GM12878 (cell line): ENCODE measurements at places on chromosomes 3 and 15.

- DNase-seq = no peak
Observed at GRCh38 chr3:188361888-188362287, 207.9 kb downstream of the LPP start.

GRCh38 chr3:38029400-38030125, at the start of gene PLCD1:
PLCD1 (minus strand) TSS chr3:38029642; CDS start chr3:38029539, 103 bp downstream.
- DNase-seq = no peak

- no peak for DNase-seq
Observed at GRCh38 chr3:191500892-191501291, 39.9 kb downstream of the PYDC2 start.

- no peak for DNase-seq
Observed at GRCh38 chr15:92891533-92892200, 8.5 kb upstream of the CHD2 start.

GRCh38 chr15:101156509-101157159, 95.2 kb downstream of the CHSY1 start:
- peak; percentile 84 for DNase-seq

- DNase-seq = no peak
Observed at GRCh38 chr3:157669416-157669815, 166.2 kb upstream of the VEPH1 start.

DNA sequence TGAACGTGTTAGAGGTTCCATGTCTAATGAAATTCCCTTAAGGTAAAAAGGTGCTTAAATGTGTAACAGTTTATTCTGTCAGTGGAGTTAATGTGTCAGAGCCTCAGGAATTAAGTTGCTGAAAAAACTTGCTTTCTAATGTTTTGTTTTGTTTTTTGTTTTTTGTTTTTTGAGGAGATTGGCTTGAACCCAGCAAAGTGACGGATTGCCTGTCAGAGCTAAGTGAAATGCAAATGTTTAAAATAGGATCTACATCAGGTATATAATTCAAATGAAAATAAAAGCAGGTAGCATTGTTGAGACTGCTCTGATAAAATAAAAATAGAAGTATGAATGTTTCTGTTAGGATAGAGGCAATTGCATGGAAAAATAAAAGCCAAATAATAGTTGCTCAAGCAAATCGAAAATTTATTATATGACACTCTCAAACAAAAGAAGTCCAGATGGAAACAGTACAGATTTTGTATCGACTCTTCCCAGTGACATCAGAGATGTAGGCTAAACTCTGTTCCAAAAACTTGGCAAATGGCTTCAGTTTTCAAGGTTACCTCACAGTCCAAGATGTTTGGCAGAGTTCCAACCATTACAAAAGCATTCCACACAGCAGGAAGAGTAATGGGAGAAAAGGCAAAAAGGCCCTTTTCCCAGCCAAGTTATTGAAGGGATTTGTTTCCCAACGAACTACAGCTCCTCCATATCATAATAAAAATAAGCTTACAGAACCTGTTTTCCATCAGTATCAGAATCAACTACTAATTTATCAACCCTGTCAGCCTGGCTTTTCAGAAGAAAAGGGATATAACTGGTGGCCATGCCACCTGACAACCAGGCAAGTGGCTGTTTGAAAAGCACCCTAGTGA, 291.0 kb downstream of the TBL1XR1 start:
- DNase-seq = no peak

- DNase-seq = no peak
Observed at GRCh38 chr3:99562138-99562537, 76.3 kb upstream of the COL8A1 start.

DNA sequence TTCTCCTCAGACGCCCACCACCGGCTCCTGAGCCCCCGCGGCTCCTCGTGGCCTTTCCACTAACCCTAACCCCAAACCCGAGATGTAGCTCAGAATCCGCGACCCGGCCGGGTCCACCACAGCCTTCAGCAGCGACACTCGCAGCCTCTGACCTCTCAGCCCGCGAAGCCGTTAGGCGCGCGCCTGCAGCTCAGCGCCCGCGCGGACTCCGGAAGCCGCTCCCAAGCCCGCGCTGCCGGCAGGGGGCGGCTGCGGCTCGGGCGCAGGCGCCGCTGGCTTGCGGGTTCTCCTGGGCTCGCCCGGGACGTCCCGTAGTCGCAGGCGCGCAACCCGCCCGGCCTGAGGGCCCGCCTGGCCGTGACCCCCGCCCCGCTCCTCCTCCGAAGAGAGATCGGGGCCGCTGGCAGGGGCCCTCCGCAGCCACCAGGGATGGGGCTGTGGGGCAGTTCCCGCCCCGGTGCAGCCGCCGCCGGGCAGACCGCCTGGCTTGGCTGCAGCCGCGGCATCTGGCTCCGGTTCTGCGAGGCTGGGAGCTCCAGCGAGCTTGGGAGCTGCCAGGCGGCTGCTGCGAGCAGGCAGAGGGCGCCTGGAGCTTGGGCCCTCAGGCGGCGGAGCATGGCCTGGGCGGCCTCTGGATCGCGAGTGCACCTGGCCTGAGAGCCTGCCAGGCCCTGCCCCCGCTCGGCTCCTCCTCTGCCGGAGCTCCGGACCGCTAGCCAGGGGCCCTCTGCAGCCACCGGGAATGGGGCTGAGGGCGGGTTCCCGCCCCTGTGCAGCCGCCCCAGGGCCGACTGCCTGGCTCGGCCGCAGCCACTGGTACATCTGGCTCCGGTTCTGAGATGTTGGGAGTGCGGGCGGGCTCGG, 120.7 kb downstream of the LMLN start:
- no peak for DNase-seq

- no peak for DNase-seq
Observed at GRCh38 chr15:40267670-40268069, 15.2 kb downstream of the ANKRD63 start.

GRCh38 chr3:53809267-53809666, 37.0 kb downstream of the CHDH start:
- no peak for DNase-seq

DNA sequence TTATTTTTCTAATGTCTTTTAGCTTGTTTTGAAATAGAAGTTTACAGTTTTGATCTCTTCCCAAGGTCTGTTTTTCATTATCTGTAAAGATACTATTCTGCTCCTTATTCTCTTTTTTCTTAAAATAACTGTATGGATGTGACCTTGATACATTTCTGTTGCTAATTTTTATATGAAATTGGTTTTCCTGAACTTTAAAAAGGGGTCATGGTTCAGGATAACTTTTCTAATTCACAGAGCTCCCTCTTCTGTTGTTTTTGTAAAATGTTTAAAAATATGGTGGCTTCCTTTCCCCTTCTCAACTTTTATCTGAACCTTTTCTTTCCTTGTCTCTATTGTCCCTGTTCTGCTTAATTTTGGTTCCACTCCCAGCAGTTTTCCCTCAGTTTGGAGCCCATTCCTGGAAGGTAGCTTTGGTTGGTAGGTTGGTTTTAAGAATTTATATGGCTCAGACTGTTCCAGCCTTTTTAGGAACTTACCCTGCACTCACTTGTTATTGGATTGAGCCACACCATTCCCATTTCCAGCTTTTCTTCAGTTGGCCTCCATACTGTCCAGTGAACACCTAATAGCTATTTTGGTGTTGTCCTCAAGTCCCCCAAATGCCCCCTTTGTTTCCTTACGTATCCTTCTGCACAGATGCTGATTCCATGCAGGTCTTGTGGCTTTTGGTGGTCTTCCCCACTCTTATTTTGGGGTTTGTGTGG, 70.3 kb downstream of the SLMAP start:
- DNase-seq = no peak

GRCh38 chr15:61861962-61862361, 198.3 kb downstream of the VPS13C start:
- DNase-seq = no peak

- DNase-seq = no peak
Observed at GRCh38 chr3:45140141-45140769, 5.9 kb downstream of the CDCP1 start.

DNA sequence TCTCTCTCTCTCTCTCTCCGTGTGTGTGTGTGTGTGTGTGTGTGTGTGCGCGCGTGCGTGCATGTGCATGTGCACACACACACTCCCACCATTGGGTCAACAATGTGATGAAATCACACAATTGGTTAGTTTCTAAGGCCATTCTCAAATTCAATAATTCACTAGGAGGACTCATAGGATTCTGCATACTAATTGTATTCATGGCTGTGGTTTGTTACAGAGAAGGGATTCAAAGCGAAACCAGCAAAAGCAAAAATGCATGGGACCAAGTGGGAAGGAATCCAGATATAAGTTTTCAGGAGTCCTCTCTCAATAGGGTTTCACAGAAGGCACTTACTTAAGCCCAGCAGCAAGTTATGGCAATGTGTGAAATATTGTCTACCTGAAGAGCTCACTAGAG, 515.0 kb downstream of the PYDC2 start:
- DNase-seq = no peak

DNA sequence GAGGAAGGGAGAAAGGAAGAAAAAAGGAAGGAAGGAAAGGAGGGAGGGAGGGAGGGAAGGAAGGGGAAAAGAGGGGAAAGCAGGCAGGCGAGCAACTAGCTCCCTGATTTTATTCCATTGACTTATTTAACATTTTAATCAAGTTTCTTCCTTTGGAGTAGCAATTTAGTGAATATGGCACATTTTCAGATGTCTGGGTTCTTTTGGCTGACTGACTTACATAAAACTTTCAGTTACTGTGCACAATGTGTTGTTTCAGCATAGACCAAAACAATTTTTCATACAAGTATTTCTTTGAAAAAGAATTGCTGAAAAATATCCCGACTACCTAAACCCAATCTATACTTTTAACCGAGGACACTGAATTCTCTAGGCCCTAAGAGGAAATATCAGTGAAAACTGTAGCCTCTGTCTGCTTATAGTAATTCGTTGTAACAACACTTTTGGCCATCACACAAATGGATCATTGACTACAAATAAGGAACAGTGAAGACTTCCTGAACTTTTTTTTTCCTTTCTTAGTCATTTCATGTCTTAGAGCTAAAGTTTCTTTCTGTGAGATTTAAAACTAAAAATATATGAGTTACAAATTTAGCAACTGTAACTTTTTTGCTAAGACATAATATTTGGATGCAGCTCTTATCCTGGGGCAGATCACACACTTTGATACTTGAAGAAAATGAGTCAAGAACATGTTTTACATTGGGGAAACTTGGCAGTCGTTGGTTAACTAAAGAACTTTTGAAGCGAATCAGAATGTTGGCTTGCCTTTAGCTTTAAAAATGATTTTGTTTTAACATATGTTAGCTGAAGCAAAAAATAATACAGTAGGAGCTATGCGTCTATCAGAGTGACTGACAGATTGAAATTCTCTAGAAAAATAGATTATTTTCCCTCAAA, 79.6 kb downstream of the SOX2 start:
- DNase-seq = no peak

- DNase-seq = no peak
Observed at GRCh38 chr15:48467801-48468200, 136.6 kb downstream of the DUT start.

DNA sequence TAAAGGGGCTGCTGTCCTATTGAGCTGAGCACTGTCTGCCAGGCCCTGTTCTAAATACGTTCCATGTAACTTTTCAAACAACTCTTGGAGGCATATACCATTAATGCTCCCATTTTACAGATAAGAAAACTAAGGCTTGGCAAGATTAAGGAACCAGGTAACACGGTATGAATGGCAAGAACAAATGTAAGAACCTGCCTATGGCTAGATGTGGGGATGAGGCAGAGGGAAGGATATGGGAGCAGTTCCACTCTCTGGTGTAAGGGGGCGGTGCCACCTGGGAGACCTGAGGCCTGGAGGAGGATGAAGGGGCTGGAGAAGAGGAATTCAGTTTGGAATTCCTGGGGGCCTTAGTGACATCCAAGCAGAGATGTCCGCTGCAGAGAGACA, 3.8 kb upstream of the LMAN1L start:
- DNase-seq = no peak

- DNase-seq = no peak
Observed at GRCh38 chr3:25856902-25857518, 67.1 kb downstream of the OXSM start.

DNA sequence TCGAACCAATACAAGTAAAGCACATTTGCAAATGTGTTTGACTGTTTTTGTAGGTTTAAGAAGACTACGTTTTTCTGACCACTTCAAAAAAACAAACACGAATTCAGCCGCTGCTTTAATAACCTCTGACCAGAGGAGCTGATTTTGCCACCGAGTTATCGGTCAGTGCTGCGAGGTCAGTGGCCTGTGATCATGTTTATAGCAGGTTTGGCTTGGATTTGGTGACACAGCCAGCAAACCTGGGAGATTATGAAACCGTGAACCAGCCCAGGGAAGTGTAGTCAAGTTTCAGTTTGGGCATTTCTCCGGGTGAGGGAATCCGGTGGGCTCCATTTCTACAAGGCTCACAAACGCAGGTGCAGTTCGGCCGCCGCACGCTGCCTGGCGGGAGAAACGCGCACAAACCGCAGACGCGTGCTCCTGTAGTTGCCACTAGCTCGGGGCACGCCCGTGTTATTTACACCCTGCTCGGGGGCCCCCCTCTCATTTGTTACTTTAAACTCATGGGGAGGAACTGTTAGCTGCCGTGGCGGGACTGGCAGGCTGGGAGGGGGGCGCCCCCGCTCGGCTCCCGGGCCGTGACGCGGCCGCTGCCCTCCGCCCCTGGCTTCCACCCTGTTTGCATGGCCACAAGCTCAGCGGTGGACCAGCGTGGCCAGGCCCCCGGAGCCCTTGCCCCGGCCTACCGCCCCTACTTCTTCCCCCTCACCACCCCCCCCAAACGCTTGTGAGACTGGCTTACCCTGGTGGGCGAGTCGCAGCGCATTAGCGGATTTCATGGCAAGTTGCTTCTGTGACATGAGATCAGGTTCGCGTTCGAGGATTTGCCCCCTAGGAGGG, 13.6 kb upstream of the ONECUT1 start:
- no peak for DNase-seq

GRCh38 chr3:13890377-13891016, 10.6 kb upstream of the WNT7A start:
- no peak for DNase-seq

DNA sequence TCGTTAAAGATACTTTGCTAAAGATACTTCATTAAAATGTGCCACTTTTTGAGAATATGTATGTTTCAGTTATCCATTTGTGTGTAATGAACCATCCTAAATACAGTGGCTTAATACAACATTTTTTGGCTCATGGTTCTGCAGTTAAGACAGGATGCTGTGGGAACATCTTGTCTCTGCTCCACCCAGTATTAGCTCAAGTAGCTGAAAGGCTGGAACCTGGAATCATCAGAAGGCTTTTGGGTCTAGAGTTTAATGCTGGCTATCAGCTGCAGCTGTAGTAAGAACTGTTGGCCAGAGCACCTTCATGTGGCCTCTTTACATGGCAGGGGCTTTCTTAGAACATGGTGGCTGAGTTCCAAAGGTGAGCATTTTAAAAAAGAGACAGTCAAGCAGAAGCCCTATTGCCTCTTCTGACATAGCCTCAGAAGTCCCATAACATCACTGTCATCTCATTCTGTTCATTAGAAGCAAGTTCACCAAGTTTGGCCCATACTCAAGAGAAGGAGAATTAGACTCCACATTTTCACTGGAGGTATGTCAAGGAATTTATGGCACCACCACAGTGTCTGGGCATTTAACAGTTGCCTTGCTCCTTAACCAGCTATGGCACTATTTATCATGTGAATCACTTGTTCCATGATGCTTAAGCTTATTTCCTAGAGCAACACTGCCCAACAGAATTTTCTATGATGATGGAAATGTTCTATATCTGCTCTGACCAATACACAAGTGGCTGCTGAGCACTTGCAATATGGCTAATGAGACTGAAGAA, 70.4 kb upstream of the PDZRN3 start:
- no peak for DNase-seq
